ENCODE measurements at places on chromosomes 6 and 20. TPM values are rescaled to one million over a fixed set of nuclear protein-coding genes. Genes with fewer than 3 reads are reported as not detected.
A peak's percentile ranks its signal among the peaks of the same experiment; 100 is the strongest.

DNA sequence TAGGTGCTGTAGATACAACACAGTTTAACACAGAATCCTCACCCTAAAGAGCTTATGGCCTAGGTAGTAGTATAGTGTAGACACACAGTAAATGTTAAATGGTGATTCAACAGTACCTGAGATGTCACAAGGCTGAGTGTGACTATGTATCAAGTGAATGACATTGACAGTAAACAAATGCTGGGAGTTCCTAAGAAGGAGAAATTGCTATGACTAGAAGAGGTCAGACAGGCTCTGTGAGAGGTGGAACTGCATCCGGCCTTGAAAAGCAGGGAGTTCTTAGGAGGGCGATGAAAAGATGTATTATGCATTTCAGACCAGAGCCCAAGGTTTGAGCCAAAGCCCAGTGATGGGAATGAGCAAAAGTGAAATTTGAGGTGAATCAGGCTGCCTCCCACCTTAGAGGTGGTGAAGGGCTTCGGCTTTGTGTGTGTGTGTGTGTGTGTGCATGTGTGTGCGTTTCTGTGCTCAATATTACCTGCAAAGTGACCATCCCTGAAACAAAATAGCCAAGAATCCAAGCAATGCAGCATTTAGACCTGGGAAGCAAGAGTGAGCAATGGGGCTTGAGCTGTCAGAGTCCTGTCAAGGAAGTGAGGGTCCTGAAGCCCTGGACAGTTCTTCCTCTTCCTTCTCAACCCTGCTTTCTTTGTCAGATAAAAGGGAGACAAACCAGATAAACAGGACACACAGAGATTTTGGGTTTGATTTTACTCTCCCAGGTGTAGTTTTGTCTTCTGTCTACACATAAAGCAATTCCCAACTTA lies 32.3 kb upstream of the CITED2 start:
- H3K36me3 ChIP-seq: no peaks in the 10 kb centered on the region
- DNase-seq: no peak
- H3K27ac ChIP-seq: no peak overlapping the region
- H3K4me1 ChIP-seq: no peaks in the 10 kb centered on the region

- peak; percentile 97 for DNase-seq
- H3K4me3 ChIP-seq: peak overlapping the region; percentile 50
- no peaks in the 10 kb centered on the region for H3K4me1 ChIP-seq
- H3K27me3 ChIP-seq: no peaks in the 10 kb centered on the region
- no peaks in the 10 kb centered on the region for H3K36me3 ChIP-seq
These were observed 11.3 kb downstream of the STMN3 start for GRCh38 chr20:63641792-63642523.

- H3K4me1 ChIP-seq: no peaks in the 10 kb centered on the region
- no peaks in the 10 kb centered on the region for H3K36me3 ChIP-seq
- no peak for DNase-seq
- H3K27me3 ChIP-seq: peaks cover 34% of the 10 kb centered on the region
These were observed 311.6 kb downstream of the BMP7 start for GRCh38 chr20:56954797-56955196.

GRCh38 chr6:36197739-36198221 lies 1.2 kb downstream of the BRPF3 start:
- peaks cover 27% of the 10 kb centered on the region for H3K36me3 ChIP-seq
- no peaks in the 10 kb centered on the region for H3K27me3 ChIP-seq
- peak; percentile 4 for DNase-seq
- H3K4me3 ChIP-seq: peak overlapping the region; percentile 6

The SLC35D3 gene
- total RNA-seq: 0.54 TPM

- no peak overlapping the region for H3K4me3 ChIP-seq
- no peak for DNase-seq
- H3K4me1 ChIP-seq: peaks cover 3% of the 10 kb centered on the region
- no peak overlapping the region for H3K27ac ChIP-seq
- H3K27me3 ChIP-seq: peaks cover 8% of the 10 kb centered on the region
These were observed 144.5 kb downstream of the SMOC2 start for GRCh38 chr6:168585441-168585840.

GRCh38 chr6:152049502-152049901 lies 242.0 kb downstream of the ESR1 start:
- no peaks in the 10 kb centered on the region for H3K27me3 ChIP-seq
- no peaks in the 10 kb centered on the region for H3K4me1 ChIP-seq
- no peak overlapping the region for H3K4me3 ChIP-seq
- no peak overlapping the region for H3K27ac ChIP-seq

The CNR1 gene
- 18.3 TPM for total RNA-seq

DNA sequence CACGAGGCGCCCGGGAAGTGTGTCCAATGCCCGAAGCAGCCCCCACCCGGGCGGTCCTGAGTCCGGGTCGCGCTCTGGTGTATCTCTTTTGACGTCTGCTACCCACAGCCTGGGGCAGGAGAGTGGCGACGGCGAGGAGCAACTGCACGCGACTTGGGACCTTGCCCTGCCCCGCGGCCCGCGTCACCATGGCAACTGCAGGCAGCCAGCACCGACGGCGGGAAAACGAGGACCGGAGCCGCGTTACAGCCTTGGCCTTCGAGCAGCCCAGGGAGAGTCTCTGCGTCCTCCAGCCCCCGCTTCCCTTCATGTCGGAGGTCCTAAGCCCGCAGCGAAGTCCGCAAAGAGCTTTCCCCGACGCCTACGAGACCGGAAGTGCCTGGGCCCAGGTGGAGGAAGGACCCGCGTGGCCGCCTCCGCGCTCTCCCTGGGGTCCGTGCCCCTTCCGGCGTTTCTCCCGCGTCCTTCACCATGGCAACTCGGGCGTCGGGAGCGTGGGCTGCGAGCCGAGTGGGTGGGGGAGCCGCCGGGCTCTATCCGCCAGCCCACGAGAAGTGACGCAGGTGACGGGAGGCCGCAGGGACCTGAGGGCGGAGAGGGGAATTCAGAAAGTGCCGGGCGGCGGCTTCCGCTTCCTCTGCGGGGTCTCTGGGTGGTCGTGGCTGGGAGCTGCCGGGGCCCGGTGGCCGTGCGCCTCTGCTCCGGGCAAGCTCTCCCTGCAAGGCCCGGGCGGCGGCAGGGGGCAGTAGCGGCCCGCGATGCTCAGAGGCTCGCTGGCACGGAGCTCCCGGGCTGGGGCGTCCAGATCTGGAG lies 88.6 kb upstream of the TGM3 start:
- DNase-seq: peak; percentile 58
- no peak overlapping the region for H3K27ac ChIP-seq
- peaks cover 23% of the 10 kb centered on the region for H3K27me3 ChIP-seq
- peak overlapping the region; percentile 33 for H3K4me3 ChIP-seq
- H3K4me1 ChIP-seq: no peaks in the 10 kb centered on the region

The OR2B6 gene
- total RNA-seq: not detected

DNA sequence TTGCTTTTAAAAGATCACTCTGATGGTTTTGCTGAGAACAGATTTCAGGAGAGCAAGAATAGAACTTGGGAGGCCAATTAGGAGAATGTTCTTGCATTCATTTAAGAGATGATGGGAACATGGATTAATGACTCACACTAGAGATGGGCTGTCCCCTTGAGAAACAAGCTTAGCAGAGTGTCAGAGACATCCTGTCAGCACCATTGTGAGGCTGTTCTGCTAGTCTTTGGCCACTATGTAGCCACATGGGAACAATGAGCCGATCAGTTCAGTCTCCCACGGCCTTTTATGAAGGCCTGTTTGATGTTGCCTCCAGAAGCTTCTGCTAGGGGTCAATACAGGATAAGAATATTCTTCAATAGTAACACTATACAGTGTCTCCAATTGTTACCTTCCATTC lies 113.0 kb upstream of the EYA4 start:
- no peaks in the 10 kb centered on the region for H3K36me3 ChIP-seq
- peak overlapping the region; percentile 26 for H3K27ac ChIP-seq
- peaks cover 18% of the 10 kb centered on the region for H3K4me1 ChIP-seq

The SMLR1 gene
- total RNA-seq: not detected

- no peak for DNase-seq
- H3K36me3 ChIP-seq: no peaks in the 10 kb centered on the region
- no peak overlapping the region for H3K4me3 ChIP-seq
- no peak overlapping the region for H3K27ac ChIP-seq
- H3K4me1 ChIP-seq: no peaks in the 10 kb centered on the region
- no peaks in the 10 kb centered on the region for H3K27me3 ChIP-seq
These were observed 279.4 kb downstream of the RFPL4B start for GRCh38 chr6:112626468-112627082.

- H3K27ac ChIP-seq: peak overlapping the region; percentile 69
- H3K4me1 ChIP-seq: peaks cover 8% of the 10 kb centered on the region
- no peaks in the 10 kb centered on the region for H3K27me3 ChIP-seq
- H3K36me3 ChIP-seq: no peaks in the 10 kb centered on the region
These were observed 706 bp downstream of the DDO start for GRCh38 chr6:110414669-110415068.

GRCh38 chr20:51067792-51068191 lies 44.9 kb upstream of the KCNG1 start:
- H3K36me3 ChIP-seq: no peaks in the 10 kb centered on the region
- no peak for DNase-seq
- H3K27ac ChIP-seq: no peak overlapping the region
- no peaks in the 10 kb centered on the region for H3K27me3 ChIP-seq
- H3K4me1 ChIP-seq: no peaks in the 10 kb centered on the region
- no peak overlapping the region for H3K4me3 ChIP-seq

GRCh38 chr20:17505636-17506517 lies 25.3 kb downstream of the BFSP1 start:
- peak overlapping the region; percentile 7 for H3K27ac ChIP-seq
- no peak for DNase-seq
- no peak overlapping the region for H3K4me3 ChIP-seq
- H3K27me3 ChIP-seq: no peaks in the 10 kb centered on the region
- no peaks in the 10 kb centered on the region for H3K4me1 ChIP-seq
- no peaks in the 10 kb centered on the region for H3K36me3 ChIP-seq

DNA sequence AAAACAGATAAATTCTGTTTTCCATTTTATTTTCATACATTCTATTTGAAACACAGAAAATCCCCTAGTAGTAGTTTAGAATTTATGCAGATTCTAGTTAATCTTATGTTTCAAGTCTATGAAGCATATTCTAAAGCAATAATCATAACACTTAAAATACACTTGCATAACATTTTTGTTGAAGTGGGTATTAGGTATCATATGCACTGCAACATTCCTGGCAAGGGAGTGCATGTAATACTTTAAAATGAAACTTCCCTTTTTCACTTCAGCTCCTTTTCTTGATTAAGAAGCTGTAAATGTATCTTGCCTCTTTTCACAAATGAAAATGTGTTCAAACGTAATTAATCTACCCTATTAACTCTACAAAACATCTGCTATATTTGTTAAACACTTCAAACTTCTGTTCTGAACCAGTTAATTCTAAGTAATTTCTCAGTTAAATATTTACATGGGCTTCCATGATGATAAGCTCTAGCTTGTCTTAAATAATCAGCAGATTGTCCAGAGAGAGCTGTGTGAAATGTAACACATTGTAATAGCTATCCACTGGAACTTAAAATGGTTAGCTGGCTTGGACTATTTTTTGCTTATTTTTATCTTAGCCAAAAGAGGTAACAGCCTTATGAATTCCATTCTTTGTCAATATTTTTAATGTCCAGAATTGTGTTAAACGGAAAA lies 192.8 kb downstream of the COL19A1 start:
- H3K27me3 ChIP-seq: no peaks in the 10 kb centered on the region
- no peaks in the 10 kb centered on the region for H3K36me3 ChIP-seq
- DNase-seq: peak; percentile 22
- H3K4me1 ChIP-seq: no peaks in the 10 kb centered on the region
- H3K27ac ChIP-seq: no peak overlapping the region

- no peak for DNase-seq
- peak overlapping the region; percentile 25 for H3K27ac ChIP-seq
- peaks cover 9% of the 10 kb centered on the region for H3K4me1 ChIP-seq
- no peaks in the 10 kb centered on the region for H3K27me3 ChIP-seq
These were observed 310.3 kb downstream of the EYA4 start for GRCh38 chr6:133551436-133551835.

- H3K36me3 ChIP-seq: no peaks in the 10 kb centered on the region
- no peak overlapping the region for H3K27ac ChIP-seq
- no peak for DNase-seq
These were observed 72.4 kb downstream of the SYTL3 start for GRCh38 chr6:158722176-158722729.

GRCh38 chr20:39358052-39358451 lies 395.9 kb downstream of the DHX35 start:
- no peak overlapping the region for H3K4me3 ChIP-seq
- H3K27ac ChIP-seq: no peak overlapping the region

- no peak for DNase-seq
- H3K27ac ChIP-seq: no peak overlapping the region
- H3K36me3 ChIP-seq: no peaks in the 10 kb centered on the region
- no peaks in the 10 kb centered on the region for H3K27me3 ChIP-seq
- H3K4me1 ChIP-seq: no peaks in the 10 kb centered on the region
These were observed 184.9 kb upstream of the LAMP5 start for GRCh38 chr20:9329355-9330101.

The CLPSL2 gene
- not detected for total RNA-seq

The NKAPL gene
- total RNA-seq: 0.85 TPM

The PAX1 gene
- 0.14 TPM for total RNA-seq

GRCh38 chr6:44630125-44631028 lies 242.9 kb downstream of the CDC5L start:
- H3K36me3 ChIP-seq: no peaks in the 10 kb centered on the region
- H3K4me1 ChIP-seq: peaks cover 2% of the 10 kb centered on the region
- H3K4me3 ChIP-seq: no peak overlapping the region

DNA sequence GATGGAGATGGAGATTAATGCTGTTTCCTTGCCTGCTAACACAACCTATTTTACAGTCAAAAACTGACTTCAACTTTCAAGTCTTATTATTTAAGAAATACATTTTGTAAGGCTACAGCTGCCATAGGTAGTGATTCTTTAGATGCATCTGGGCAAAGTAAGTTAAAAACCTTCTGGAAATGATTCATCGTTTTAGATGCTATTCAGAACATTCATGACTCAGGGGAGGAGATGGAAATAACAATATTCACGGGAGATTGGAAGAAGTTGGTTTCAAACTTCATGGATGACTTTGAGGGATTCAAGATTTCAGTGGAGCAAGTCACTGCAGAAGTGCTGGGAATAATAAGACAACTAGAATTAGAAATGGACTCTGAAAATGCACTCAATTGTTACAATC lies 174.9 kb upstream of the GGTLC1 start:
- H3K36me3 ChIP-seq: no peaks in the 10 kb centered on the region
- H3K4me3 ChIP-seq: no peak overlapping the region
- H3K27me3 ChIP-seq: no peaks in the 10 kb centered on the region
- DNase-seq: no peak

GRCh38 chr6:146931214-146931613 lies 273.0 kb upstream of the STXBP5 start:
- H3K4me3 ChIP-seq: no peak overlapping the region
- no peaks in the 10 kb centered on the region for H3K36me3 ChIP-seq
- DNase-seq: no peak
- no peaks in the 10 kb centered on the region for H3K27me3 ChIP-seq

The SNAP91 gene
- 2.9 TPM for total RNA-seq

DNA sequence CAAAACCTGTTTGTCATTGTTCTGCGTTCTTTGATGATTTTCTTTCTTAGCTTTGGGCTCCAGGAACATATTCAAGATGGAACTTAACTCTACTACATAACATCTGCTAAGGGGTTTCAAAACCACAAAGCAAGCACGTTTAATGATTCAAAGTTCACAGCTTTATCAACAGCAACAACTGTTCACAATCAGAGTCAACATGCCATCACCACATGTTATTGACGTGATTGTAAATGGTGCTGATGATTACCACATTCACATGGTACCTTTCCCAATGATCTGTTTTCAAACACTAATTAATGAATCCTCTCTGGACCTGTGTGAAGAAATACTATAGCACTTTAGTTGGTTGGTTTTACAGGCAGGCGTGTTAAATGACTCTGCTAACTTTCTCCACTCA lies 180.6 kb upstream of the CEP162 start:
- no peak overlapping the region for H3K27ac ChIP-seq
- no peak for DNase-seq
- no peak overlapping the region for H3K4me3 ChIP-seq
- no peaks in the 10 kb centered on the region for H3K36me3 ChIP-seq

The BMP5 gene
- total RNA-seq: 10.7 TPM
